Esophagus squamous epithelium (tissue), 5 donors: ENCODE measurements at places on chromosomes 13 and 19. TPM values are rescaled to one million over a fixed set of nuclear protein-coding genes. Genes with fewer than 3 reads are reported as not detected.

Gene NLRP12
- total RNA-seq, result 0.59 TPM

- DNase-seq, result no peak
Measured at GRCh38 chr19:19427944-19428343, 22.5 kb downstream of the GATAD2A start.

DNA sequence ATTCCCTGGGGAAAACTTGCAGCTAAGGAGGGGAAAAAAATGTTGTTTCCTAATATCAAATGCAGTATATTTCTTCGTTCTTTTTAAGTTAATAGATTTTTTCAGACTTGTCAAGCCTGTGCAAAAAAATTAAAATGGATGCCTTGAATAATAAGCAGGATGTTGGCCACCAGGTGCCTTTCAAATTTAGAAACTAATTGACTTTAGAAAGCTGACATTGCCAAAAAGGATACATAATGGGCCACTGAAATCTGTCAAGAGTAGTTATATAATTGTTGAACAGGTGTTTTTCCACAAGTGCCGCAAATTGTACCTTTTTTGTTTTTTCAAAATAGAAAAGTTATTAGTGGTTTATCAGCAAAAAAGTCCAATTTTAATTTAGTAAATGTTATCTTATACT lies 33.6 kb downstream of the TNFSF11 start:
- no peak for DNase-seq

DNA sequence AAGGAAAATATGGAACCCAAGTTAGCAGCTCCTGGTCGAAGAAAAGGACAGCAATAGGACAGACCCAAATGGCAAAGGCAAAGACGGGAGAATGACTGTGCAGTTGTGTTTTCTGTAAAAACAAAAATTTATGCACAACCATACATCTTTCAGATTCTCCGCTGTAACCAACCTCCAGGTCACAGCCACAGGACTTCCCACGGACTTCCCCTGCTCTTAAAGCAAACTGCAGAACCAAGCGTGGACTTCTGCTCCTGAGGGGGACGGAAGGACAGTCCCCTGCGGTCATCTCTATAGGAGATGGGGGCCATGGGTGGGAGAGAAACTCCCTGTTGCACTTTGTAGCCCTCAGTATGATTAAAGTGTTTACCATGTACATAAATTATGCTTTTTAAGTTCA lies 2.5 kb downstream of the GRTP1 start:
- no peak for DNase-seq

- no peak for DNase-seq
Measured at GRCh38 chr19:23263870-23264590, 13.8 kb upstream of the ZNF724 start.

GRCh38 chr19:13993590-13994300 lies 12.4 kb downstream of the RFX1 start:
- DNase-seq, result no peak

DNA sequence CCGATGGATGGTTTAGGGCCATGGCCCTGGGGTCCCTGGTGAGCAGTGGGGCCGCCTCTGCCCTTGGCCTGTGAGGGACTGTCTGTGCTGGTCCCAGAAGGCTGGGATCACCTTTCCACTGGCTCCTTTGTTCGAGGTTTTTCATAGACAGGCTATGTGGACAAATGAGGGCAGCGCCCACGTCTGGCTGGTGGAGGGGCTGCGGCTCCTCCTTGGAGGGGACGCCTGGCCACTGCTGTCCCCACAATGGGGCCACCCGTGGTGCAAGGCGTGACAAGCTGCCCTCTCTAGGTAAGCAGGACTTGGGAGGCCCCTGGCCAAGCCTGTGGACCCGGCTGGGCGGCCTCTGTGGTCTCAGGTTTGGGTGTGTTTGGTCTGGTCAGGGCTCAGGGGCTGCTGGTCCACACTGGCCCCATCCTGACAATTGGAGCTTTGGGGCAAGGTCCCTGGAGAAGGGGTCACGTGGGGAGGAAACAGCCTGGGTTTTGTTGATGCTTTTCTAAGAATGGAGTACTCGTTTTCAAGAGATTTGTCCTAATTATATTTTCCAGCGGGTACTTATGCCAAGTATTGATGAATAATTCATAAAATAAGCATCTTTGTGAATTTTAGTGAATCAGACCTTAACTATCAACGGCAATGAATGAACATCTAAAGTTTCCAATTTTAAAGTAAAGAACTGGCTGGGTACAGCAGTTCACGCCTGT lies 33.3 kb downstream of the MCF2L start:
- no peak for DNase-seq

Gene LSM14A
- total RNA-seq, result 110 TPM

DNA sequence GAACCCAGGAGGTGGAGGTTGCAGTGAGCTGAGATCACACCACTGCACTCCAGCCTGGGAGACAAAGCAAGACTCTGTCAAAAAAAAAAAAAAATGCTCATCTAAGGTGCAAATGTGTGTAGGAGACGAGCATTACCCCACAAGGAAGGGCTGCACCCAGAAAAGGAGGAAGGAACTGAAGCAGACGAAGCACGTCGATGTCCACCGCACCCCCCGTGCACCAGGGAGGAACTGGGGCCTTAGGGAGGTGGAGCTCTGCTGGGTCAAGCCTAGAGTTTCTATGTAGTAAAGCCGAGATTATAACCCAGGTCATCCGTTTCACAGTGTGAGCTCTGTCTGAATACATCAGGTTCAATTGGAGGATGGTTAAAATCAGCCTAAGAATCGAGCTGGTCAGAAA lies 1.1 kb downstream of the VSTM1 start:
- DNase-seq, result no peak

GRCh38 chr19:42201489-42202289 lies 15.8 kb downstream of the DEDD2 start:
- no peak for DNase-seq

- no peak for DNase-seq
Measured at GRCh38 chr13:31904941-31905824, 126.4 kb upstream of the FRY start.

- no peak for DNase-seq
Measured at GRCh38 chr19:23145617-23146415, 29.0 kb downstream of the ZNF730 start.

DNA sequence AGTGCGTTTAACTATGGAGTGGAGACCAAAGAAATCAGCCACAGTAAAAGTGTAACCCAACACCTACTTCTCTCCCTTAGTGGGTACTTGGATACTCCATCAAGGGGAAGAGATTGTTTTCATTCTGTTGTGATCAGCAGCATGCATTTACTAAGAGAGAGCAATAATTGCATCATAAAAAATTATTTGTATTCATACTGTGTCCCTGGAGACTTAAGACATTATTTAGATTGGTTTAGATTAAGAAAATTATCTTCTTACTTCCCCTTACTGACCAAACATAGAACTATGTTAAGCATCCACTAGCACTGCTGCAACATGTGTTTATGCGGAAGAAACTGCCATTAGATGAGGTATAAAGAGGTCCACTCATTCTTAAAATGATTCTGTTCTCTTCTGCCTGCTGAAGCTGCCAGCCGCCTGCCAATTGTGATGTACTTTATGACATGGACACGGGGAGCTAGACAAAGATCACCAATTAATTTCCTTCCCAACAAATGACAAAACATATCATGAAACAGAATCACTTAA lies 738.5 kb downstream of the DIAPH3 start:
- DNase-seq, result no peak

GRCh38 chr19:3131168-3131567 lies 4.7 kb upstream of the GNA15 start:
- no peak for DNase-seq

DNA sequence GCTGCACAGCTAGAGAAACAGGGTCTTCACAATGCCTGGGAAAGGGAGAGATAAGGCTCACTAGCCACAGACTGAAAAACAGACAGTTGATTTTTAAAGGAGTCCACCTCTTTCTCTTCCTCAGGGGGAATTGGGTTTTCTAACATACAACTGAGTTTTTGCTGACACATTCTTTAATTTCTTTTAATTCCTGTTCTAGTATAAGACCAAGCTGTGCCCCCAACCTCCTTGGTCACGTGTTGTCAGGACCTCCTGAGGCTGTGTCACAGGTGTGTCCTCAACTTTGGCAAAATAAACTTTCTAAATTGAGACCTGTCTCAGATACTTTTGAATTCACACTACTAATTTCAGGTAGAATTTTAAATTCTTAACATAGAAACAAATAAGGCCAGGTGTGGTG lies 12.1 kb upstream of the ZNF492 start:
- DNase-seq, result no peak

DNA sequence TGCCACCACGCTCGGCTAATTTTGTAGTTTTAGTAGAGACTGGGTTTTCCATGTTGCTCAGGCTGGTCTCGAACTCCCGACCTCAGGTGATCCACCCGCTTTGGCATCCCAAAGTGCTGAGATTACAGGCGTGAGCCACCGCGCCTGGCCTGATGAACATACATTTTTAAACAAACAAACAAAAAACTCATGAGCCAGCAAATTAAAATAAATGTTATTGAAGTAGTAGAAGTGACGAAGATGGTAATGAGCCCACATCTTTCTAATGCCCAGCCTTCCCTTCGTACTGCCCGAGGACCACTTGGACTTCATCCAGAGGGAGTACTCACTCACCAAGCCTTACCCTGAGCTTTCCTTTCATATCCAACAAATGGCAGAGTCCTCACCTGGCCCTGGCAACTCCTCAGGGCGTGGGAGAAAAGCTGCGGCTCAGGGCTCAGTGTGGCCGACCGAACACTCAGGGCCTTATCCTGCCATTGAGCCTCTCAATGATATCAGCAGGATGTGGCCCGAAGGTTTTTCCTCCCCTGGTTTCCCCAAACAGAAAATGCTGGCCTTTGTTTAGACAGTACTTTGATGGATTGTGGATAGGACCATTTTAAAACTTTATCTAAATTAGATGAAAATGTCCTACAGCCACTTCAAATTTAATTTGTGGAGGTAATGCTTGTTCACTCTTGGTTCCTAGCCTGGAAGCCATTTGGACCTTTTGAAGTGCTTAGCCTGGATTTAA lies 22.8 kb upstream of the ABCC4 start:
- no peak for DNase-seq

Gene SIGLEC9
- total RNA-seq, result 4.4 TPM

Gene AMH
- total RNA-seq, result not detected

GRCh38 chr13:29105779-29106178 lies 285.6 kb downstream of the MTUS2 start:
- no peak for DNase-seq

DNA sequence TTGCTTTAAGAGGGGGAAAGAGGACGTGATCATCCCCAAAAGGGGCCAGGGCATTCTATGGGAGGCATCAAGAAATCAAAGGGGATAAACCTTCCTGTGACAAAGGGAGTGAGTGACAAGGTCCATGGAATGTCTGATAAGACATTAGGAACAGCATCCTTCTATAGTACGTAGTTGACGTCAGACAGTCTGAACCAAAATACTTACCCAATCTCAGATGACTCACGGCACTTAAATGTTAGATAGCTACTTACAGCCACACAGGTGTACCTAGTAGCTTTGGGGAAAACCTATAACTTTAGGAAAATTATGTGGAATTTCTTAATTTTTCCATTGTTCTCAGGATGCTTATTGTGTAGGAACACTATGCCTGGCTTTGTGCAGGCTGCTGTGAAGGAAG lies 4.9 kb downstream of the LGALS16 start:
- DNase-seq, result no peak

Gene GSX1
- total RNA-seq, result not detected

DNA sequence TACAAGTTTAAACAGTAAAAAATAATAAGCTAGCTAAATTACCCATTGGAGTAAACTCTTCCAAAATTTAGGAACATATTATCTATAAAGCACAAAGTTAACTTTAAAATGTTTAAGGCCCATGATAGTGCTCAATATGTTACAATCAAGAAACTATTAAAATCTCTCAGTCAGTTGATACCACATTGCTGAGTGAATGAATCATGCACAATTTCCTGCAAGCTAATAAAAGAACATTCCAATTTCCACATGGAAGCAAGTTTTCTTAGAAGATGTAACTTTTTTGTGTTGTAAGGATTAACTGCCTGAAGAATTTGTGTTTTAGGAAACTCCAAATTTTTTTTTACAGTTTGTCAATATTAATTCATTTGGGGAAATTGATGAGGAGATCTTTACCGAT lies 666.6 kb downstream of the SLITRK1 start:
- no peak for DNase-seq

Gene MEDAG
- 9.8 TPM for total RNA-seq

Gene RETN
- 28.1 TPM for total RNA-seq

DNA sequence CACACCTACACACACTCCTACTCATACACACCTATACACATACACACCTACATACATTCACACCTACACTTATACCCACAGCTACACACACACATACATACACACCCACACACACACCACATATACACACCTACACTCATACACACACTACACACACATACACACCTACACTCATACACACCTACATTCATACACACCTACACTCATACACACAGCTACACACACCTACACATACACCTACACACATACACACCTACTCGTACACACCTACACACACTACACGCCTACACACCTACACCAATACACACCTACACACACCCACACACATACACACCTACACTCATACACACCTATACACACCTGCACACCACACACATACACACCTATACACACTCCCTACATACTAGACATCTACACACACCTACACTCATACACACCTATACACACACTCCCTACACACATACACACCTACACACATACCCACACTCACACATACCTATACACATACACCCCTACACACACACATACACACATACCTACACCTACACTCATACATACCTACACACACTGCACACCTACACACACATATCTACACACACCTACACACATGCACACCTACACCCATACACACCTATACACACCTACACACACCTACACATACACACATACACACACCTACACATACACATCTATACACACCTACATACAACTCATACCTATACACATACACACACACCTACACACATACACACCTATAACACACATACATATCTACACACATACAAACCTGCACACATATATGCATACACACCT lies 285.2 kb upstream of the MAB21L1 start:
- DNase-seq, result no peak

Gene ERICH6B
- total RNA-seq, result not detected

Gene CYP2A7
- total RNA-seq, result not detected

- no peak for DNase-seq
Measured at GRCh38 chr13:103324641-103325040, 258.4 kb upstream of the SLC10A2 start.

DNA sequence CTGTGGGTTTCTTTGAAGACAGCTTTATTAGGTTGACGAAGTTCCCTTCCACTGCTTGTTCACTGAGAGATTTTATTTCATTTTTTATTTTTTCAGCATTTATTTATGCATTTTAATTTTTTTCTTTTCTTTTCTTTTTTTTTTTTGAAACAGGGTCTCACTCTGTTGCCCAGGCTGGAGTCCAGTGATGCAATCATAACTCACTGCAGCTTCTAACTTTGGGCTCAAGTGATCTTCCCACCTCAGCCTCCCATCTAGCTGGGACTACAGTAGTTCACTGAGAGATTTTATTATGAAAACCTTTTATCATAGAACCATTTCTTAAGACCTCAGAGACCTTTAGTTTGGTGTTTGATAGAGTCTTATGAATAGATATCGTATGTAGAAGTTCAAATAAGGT lies 10.3 kb upstream of the ZNF177 start:
- no peak for DNase-seq

Gene TMPRSS9
- not detected for total RNA-seq
